ENCODE measurements at places on chromosomes 1 and 21. TPM values are rescaled to one million over a fixed set of nuclear protein-coding genes. Genes with fewer than 3 reads are reported as not detected.

GRCh38 chr1:165845992-165846748, 18.8 kb downstream of the UCK2 start:
- no peak for DNase-seq
- peaks cover 32% of the 10 kb centered on the region for H3K27me3 ChIP-seq
- no peak overlapping the region for H3K4me3 ChIP-seq
- H3K27ac ChIP-seq = no peak overlapping the region
- no peaks in the 10 kb centered on the region for H3K4me1 ChIP-seq

The VTCN1 gene
- total RNA-seq = 0.04 TPM

- H3K4me1 ChIP-seq = no peaks in the 10 kb centered on the region
- H3K27me3 ChIP-seq = no peaks in the 10 kb centered on the region
- no peak for DNase-seq
- no peaks in the 10 kb centered on the region for H3K36me3 ChIP-seq
- no peak overlapping the region for H3K27ac ChIP-seq
- H3K4me3 ChIP-seq = no peak overlapping the region
These were observed 3.2 kb downstream of the FCRL2 start for GRCh38 chr1:157773493-157774350.

The TNFSF4 gene
- 3.1 TPM for total RNA-seq

DNA sequence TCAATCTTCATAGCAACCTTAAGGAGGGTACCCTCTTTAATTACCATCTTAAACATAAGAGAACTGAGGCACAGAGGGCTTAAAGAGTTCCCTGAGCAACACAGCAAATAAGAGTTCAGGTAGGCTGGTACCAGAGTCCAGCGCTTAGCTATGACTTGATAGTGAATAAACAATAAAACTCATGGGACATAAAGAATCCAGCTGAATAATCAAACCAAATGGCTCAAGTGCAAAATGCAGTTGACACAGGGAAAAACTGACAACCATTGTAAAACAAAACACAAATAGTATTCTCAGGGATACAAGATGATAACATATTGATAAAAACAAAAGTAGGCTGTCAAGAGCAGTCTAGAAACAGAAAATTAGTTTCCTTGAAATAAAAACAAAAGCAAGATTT, 176.9 kb upstream of the HMGB4 start:
- no peak overlapping the region for H3K4me3 ChIP-seq
- H3K4me1 ChIP-seq = no peaks in the 10 kb centered on the region
- no peak overlapping the region for H3K27ac ChIP-seq
- H3K27me3 ChIP-seq = no peaks in the 10 kb centered on the region

DNA sequence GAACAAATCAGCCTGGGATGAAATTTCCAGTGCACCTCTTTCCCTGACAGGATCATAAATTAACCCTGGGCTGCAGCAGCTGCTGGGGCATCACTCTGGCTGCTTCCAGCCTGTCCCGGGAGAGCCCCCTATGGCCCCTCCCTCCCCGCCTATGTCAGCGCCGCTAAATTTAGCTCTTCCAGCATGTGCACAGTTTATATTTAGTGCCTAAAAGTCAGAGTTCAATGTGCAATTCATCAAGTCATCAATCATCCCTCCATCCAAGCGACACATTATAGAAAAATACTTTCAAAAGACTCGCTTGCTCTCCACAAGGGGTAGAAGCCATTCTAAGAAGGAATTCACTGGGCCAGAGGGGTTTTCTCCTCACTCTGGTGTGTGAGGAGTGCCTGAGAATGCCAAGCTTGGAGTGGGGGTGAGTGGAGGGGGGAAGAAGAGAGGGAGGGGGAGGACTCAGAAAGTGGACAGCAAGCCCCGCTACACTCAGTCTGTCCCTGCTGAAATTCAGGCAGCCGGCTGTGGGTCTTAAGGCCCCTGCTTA, 37.4 kb downstream of the XCL1 start:
- H3K27ac ChIP-seq = peak overlapping the region; percentile 93
- H3K36me3 ChIP-seq = no peaks in the 10 kb centered on the region
- H3K4me3 ChIP-seq = no peak overlapping the region
- H3K4me1 ChIP-seq = peaks cover 47% of the 10 kb centered on the region
